ENCODE measurements at places on chromosomes 13 and 19.

- DNase-seq = no peak
These were observed 1.6 kb downstream of the URI1 start for GRCh38 chr19:29943615-29944014.

DNA sequence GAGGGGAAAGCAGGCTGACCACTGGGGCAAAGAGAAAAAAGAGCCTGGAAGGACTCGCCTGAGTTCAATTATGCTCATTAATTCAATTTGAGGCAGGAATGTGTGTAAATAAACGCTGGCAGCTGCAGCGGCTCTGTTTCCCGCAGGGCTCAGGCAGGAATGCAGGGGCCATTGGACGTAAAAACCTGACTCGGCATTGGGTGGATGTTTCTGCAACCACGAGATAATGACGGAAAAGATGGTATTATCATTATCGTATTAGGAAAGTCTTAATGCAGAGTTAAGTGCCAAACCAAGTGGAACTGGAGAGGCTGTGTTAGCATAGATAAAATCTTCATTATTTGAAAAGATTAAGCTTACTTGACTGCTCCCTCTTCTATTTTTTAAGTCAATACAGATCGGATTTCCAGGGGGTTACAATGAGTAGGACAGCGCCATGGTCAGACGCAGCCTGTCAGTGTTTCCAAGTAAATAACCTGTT lies 169.8 kb downstream of the SHISA2 start:
- DNase-seq = no peak

DNA sequence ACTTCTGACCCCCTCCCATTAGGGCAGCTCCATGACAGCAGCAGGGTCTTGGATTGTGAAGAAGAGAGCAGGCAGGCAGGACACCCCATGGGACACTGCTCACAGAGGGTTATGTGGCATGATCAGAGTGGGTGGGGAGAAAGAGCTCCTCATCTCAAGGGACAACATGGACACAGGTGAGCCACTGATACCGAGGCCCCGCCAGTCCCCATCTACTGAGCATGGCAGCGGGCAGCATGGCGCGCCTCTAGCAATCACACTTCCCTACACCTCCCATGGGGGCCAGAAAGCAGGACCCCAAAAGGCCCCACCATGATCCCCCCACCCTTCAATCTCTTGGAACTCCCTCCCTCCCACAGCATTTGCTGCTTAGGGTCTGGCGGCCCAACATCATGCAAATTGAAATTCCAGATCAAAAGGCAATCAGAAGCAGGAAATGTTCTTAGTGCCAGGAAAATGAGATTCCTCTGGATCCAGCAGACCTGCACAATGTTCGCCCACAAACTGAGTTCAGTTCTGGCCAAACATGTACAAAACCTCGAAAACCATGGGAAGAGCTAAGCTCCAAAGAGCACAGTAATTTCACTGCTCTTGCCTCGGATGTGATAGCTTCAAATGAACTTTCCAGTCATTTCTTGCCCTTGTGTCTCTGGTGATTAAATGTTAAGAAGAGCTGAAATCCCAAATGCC lies 14.8 kb downstream of the DOCK9 start:
- no peak for DNase-seq

DNA sequence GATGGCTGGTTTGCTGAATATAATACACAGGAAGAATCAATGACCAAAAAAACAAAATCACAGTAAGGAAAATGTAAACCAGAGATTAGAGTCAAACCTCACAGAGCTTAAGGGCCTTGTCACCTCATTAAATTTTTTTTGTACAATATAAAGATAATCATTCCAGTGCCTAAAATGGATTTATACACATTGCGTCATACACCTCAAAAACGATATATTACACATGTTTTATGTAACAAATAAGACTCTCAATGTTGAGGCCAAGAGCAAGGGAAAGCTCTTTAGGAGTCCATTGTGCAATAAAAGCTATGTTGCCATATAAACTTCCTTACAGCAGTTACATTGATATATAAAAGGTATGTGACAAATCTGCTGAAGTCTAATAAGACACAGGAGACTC lies 856.7 kb upstream of the SLITRK1 start:
- DNase-seq = no peak

- DNase-seq = no peak
These were observed 68.8 kb downstream of the DNAJC3 start for GRCh38 chr13:95745752-95746151.

- DNase-seq = no peak
These were observed 157.5 kb downstream of the TBC1D4 start for GRCh38 chr13:75324413-75324940.

DNA sequence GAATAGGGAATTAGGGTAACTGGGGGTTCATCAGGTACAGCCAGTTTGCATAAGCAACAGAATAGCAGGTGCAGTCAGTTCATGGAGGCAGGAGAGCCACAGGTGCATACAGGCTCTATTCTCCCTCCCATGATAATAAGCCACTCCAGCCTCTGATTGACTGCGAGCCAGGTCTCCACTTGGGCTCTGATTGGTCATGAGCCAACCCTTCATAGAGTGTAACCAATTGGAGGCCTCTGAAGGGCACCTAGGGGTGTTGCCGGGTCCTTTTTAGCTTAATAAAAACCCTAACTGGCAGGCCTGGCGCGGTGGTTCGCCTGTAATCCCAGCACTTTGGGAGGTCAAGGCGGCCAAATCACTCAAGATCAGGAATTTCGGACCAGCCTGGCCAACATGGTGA lies 8.7 kb upstream of the CKM start:
- DNase-seq = no peak

Data from activated CD4-positive, alpha-beta T cell treated with anti-CD3 and anti-CD28 coated beads for 4 hours (primary cell).